GM10248 (cell line): ENCODE measurements at places on chromosomes 2 and 18.

GRCh38 chr2:237998530-237998929 is 31.7 kb downstream of the UBE2F start:
- peak; percentile 55 for DNase-seq

GRCh38 chr18:35500113-35500512 is 2.4 kb upstream of the INO80C start:
- no peak for DNase-seq

DNA sequence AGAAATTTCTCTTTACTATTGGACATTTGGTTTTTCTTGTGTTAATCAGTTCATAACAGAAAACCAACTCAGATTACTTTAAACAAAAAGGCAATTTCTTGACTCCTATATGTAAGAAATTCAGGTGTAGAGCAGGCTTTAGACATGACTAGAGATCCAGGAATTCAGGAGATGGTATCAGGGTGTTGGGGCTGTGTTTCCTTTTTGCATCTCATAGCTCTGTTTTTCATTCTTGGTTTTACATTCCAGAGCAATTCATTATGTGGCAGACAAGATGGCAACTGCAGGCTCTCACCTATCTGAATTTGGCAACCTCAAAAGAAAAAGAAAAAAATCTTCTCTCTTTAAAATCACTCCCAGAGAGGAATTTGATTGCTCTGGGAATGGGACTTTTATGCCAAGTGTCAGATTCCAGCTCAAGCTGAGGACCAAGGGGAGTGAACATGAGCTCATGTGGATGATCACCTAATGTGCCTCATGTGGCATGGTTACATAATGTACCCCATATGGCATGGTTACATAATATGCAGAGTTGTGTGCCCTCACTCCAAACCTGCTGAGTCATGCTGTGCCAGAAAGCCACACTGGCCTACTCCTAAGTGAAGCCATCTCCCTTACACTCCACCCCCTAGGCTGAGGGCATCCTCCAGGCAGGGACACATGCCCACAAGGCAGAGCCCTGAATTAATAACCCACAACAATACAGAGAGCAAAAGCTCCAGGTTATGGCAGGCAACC is 282.7 kb downstream of the MBD2 start:
- no peak for DNase-seq

- peak; percentile 45 for DNase-seq
These were observed 20.3 kb upstream of the CYP1B1 start for GRCh38 chr2:38095996-38096861.

DNA sequence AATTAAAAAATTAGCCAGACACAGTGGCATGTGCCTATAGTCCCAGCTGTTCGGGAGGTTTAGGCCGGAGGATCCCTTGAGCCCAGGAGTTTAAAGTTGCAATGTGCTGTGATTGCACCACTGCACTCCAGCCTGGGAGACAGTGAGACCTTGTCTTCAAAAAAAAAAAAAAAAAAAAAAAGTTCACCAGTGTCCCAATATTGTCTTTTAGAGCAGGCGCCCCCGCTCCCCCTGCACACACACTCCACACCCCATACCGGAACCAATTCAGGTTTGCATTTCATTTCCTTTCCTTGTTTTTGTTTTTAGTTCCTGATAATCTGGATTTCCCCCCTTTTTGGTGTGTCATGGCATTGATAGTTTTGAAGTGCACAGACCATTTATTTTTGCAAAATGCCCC is 10.4 kb downstream of the TMEM87B start:
- no peak for DNase-seq

- peak; percentile 59 for DNase-seq
These were observed 23.7 kb upstream of the MYO5B start for GRCh38 chr18:50218432-50219197.

DNA sequence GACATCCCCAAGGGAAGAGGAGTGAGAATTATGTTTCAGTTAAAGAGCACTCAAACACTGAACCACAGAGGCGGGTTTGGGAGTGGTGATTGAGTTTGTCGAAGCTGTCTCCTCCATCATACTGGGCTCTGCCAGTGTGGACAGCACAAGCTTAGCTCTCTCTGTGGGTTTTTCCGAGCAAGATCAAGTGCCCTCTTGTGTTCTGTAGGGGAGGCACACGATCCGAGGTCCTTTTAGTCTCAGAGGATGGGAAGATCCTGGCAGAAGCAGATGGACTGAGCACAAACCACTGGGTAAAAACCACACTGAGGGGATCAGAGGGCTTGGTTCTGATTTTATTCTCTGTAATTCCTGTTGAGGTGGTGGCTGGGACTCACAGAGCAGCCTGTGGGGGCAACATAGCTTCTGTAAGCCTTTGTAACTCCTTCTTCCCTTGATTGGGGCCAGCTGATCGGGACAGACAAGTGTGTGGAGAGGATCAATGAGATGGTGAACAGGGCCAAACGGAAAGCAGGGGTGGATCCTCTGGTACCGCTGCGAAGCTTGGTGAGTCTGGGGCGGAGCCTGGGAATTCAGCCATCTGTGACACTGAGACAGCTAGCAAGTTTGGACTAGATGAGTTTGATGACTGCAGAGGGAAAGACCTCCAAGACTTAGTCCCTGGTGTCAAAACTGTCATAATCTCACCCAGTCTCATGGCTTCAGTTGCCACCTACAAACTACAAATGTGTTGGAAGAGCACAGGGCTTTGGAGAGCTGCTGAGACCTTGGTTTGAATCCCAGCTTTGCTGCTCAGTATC is 2.0 kb downstream of the NAGK start:
- peak; percentile 27 for DNase-seq

- DNase-seq = no peak
These were observed 40.3 kb downstream of the COPS8 start for GRCh38 chr2:237125967-237126366.

- no peak for DNase-seq
These were observed 104.8 kb downstream of the NOL10 start for GRCh38 chr2:10584843-10585475.

- DNase-seq = peak; percentile 92
These were observed at the start of gene FBXO41 for GRCh38 chr2:73284296-73285158. FBXO41 (minus strand) TSS chr2:73284478; CDS start chr2:73269630, 14,848 bp downstream.
